GM23248 (cell line): ENCODE measurements at places on chromosomes 3 and 15. TPM values are rescaled to one million over a fixed set of nuclear protein-coding genes. Genes with fewer than 3 reads are reported as not detected.

DNA sequence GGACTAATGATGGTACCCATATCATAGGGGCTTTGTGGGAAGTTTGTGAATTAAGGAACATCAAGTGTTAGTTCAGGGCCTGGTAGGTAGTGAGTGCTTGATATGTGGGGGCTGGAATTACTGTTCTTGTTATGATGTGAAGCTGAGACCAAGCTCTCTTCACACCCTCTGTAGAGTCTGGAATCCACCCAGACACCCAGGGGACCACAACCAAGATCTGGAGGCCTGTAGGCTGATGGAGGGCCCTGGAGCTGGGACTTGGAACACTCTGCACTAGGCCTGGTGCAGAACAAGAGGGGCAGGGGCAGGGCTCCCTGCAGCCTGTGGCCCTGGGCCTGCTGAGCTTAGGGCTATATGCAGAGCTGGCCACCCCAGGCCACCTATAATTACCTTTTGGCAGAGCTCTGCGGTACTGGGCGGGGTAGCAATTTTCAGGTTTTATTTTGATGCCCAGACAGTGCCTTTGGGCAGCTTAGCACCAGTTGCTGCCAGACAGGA is 13.1 kb upstream of the PRKCD start:
- DNase-seq: no peak

The PPM1L gene
- polyA plus RNA-seq: 0.15 and 0.26 TPM in 2 replicates

The EHD4 gene
- polyA plus RNA-seq: 18.7 and 21.0 TPM in 2 replicates

GRCh38 chr3:114139836-114140235 is 39.0 kb downstream of the DRD3 start:
- no peak for DNase-seq

- no peak for DNase-seq
Observed at GRCh38 chr3:137988152-137988551, 21.8 kb upstream of the CLDN18 start.

The LEKR1 gene
- 0.43 and 1.3 TPM in 2 replicates for polyA plus RNA-seq
